ENCODE measurements at places on chromosomes 2 and 18.

DNA sequence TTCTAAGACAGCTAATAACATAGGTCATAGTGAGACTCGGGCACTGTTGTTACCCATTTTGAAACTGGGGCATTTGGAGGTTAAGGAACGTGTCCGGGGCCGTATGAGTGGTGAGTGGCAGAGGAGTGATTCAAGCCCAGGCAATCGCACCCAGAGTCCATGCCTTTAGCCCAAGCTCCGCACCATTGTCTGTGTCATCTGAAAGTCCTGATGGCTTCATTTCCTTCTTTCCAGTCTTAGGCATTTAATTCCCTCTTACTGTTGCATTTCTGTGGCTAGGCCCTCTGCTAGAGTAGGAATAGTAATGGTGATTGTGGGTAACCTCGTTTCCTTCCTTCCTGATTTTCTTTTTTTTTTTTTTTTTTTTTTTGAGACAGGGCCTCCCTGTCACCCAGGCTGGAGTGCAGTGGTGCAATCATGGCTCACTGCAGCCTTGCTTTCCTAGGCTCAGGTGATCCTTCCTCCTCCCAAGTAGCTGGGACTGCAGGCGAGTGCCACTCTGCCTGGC, 49.8 kb upstream of the ASB1 start:
- DNase-seq, result no peak

GRCh38 chr2:232721261-232721660, 24.1 kb downstream of the GIGYF2 start:
- no peak for DNase-seq

DNA sequence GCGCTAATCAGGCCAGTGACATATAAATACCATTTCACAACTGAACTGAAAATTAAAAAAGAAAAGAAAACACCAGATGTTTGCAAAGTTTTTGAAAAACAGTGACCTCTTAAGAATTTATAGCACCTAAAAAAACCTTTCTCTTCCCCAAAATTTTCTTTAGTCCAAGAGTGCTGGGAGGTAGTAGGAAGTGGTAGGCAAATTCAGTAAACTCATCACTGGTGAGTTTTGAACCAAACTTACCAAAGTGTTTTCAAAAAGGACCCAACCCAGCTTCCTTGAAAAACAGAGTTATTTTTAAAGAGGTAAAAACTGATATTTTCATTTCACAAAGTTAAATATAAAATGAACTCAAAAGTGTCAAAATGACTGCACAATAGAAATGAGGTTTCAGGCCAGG, 90.4 kb downstream of the TMEM247 start:
- no peak for DNase-seq

GRCh38 chr2:215038421-215038820, 100.0 kb downstream of the ABCA12 start:
- no peak for DNase-seq

DNA sequence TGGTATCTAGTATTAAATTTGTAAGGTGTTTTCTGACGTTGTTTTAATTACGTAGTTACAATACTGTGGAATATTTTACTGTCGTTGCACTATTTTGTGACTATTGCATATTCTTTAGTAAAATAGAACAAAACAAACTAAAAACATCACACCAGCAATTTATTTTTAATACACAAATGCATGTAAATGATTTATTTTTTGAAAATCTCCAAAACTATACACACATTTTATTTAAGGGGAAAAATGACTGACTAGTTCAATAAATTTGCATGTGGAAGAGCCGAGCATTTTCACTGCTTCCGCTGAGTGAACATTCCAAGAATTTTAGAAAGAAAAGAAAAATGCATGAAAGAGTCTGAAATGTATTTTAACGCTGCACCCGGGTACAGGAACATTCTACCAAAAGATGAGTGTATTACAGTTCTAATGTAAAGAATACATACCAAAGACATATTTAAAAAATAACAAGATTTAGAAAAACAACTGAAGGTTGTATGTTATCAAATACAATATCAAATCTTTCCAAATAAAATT, 257.7 kb downstream of the MEIS1 start:
- no peak for DNase-seq

Measured in activated T-cell treated with anti-CD3 and anti-CD28 coated beads, Interleukin-2, amount 50 U/mL, for 1 hour (primary cell).